ENCODE measurements at places on chromosomes 7 and 10.

- DNase-seq: no peak
Observed at GRCh38 chr7:20190560-20191390, 26.4 kb downstream of the MACC1 start.

- DNase-seq: no peak
Observed at GRCh38 chr7:44155191-44156185, 14.4 kb upstream of the MYL7 start.

DNA sequence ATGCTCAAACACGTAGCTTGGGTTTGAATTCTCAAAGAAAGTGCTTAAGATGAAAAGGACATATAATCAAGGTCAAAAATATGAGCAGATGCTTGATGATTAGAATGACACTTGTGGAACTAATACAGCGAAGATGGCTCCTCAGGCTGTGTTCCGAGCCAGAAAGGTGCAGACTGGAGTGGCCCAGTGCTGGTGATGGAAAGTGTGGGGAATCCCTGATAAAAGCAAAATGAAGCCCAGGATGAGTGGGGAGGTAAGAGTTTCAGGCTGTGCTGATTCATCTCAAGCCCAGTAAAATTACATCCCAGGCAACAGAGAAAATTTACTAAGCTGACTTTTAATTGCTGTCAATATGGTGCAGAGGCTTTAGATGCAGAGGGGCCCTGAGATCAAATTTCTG lies 77.8 kb upstream of the IKZF1 start:
- DNase-seq: no peak

DNA sequence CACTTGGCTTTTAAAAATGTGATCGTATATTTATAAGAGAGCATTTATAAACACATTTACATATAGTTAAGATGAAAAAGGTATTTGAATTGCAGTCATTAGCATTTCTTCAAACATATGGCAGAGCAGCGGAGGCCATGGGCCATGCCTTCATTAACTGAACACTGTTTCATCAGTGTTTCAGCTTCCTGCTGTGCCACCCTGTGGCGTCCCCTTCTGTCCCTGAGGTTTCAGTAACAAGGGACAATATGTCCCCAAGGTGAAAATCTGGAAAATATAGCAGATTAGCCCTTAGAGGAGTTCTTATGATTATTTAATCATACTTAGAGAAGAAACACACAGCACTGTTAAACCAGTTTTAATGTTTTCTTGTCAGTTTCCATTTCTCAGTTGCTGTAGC lies 577.8 kb downstream of the ETV1 start:
- no peak for DNase-seq

GRCh38 chr7:47317487-47317886 lies 264.4 kb downstream of the TNS3 start:
- no peak for DNase-seq

DNA sequence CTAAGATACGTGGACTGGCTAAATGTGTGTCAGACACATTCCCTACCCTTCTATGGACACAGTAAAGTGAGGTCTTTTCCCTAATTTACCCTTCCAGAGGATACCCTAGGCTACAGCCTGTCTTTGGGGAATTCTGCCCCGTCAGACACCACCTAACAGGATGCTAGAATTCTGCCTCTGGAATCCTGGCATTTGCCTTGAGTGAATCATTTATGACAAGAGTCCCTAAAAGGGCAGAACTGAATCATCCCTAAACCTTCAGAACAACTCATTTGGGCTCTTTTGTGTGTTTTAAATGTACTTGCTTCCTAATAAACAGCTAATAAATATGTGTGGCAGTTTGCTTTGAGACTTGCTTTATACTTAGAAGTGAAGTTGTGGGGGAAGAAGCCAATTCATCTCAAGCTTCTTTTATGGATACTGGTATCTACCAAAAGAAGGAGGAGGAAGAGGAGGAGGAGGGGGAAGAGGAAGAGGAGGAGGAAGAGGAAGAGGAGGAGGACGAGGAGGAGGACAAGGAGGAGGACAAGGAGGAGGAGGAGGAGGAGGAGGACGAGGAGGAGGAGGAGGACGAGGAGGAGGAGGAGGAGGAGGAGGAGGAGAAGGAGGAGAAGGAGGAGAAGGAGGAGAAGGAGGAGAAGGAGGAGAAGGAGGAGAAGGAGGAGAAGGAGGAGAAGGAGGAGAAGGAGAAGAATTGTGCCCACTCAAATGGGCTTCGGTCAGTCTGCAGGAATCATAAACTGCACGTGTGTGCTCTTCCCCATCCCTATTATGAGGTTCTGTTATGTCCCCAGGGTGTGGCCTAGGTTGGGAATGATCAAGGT lies 27.1 kb downstream of the PARP12 start:
- peak; percentile 14 for DNase-seq

DNA sequence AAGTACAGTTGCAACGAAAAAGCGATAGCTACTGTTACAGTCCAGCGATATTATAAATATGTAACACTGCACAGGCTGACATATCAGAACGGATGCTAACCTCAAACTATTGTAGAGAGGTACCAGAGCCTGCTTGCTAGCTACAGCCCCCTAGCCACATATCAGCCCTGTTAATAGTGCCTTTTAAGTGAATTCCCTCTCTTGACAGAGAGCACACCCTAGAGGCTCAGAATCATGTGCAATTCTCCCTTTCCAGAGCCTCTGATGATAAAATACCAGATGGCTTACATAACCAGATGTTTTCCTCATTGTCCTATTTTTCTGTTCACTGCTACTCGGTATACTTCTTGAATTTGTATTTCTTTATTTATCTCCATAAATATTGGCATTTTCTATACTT lies 960.7 kb upstream of the CELF2 start:
- DNase-seq: no peak

DNA sequence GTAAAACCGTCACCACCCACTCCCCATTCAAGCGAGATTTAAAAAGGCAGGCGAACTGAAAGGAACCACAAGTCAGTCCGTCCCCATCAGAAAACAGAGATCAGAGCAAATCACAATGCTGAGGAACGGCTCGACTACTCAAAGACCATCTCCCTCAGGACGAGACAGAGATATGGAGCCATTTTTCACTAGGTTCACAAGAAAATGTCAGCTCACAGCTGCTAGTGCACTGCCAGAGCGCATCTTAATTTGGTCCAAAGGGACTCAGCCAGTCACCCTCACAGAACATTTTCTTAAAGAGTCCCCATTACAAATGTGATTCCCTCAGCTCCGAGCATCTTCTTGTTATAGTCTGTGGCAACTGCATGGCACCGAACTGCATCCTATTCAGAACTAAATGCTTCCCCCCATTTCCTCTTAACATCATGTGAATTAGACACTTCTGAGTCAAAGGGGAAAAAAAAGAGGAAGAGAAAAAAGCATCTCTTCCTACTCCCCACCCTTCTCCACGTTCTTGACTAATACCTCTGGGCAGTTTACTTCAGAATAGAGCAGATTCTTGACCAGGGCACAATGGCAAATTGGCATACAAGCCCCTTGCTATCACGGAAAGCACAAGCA lies 683.9 kb downstream of the MAGI2 start:
- no peak for DNase-seq

DNA sequence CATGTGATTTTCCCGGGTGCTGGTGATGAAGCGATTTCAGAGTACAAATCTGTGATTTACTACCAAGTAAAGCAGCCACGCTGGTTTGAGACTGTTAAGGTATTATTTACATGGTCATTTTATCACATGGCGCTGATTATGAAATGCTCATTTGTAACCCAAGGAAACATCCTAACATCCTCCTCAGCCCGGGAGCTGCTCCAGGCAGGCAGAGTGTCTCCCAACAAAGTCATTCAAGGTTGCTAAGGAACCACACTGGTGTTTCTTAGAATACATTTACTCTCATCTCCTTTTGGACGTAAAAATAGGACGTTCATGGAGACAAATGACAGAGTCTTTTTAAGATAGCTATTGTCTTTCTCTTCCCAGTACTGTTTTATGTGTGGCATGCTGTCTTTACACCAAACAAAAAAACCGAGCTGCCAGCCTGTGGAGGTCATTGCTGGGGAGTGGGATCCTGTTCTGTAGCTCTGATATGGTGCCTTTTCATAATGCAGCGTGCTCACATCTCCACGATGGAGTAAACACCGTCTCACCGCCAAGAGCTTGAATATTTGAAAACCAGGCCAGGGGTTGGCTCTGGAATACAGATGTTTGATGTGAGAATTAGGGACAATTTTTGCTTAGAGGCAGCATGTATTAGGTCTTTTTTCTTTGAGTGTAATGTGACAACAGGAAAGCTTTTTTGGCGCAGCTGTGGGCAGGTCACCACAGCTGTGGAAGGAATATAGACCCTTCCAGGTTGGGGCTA lies 119.6 kb downstream of the DOCK1 start:
- DNase-seq: no peak

DNA sequence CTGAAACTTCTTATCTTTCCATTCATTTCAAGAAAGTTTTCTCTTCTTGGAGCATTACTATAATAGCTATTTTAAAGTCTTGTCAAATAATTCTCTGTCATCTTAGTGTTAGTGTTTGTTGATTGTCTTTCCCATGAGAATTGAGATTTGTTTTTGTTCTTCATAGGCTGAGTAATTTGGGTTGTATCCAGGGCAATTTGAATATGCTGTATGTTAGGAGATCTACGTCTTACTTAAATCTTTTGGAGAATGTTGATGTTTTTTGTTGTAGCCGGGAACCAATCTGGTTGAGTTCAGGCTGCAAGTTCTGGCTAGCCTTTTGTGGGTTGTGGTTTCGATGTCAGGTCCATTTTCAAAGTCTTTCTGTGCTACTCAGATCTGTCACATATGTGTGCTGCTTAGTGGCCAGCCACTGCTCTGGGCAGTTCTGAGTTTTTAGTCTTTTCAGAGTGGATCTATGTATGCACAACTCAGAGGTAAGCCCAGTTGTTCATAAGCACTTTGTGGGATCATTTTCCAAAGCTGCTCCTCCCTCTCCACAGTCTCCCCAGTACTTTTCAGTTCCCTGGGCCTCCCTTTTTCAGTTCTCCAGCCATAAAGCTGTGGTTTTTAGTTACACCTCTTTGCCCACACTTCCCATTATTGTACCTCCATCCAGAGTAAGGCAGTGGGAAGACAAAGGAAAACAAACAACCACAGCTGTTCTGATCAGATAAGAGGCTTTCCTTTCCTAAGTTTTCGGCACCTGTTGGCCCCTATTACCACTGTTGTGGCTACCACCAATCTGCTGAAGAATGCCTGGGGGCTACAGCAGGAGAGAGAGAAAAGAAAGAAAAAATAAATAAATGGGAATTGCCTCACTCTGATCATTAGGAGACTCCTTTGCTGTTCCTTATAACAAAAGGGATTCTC lies 4.7 kb upstream of the CCNJ start:
- DNase-seq: no peak

GRCh38 chr10:79203833-79204232 lies 135.1 kb downstream of the ZMIZ1 start:
- DNase-seq: no peak

DNA sequence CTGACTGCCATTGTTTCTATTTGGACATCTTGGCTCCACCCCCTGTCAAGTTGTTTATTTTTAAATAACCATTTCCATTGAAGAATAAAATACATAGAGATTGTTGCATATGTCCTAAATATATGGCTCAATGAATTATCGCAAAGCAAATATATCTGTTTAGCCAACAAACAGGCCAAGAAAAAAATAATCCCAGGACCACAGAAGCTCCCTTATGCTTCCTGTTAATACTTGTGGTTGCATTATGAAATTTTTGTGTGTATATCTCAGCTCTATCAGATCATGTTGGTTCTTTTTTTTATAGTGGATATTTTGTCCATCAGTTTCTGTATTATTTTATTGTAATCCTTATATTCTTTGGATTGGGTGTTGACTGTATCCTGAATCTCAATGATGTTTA lies 53.4 kb upstream of the CYP2C8 start:
- DNase-seq: no peak

DNA sequence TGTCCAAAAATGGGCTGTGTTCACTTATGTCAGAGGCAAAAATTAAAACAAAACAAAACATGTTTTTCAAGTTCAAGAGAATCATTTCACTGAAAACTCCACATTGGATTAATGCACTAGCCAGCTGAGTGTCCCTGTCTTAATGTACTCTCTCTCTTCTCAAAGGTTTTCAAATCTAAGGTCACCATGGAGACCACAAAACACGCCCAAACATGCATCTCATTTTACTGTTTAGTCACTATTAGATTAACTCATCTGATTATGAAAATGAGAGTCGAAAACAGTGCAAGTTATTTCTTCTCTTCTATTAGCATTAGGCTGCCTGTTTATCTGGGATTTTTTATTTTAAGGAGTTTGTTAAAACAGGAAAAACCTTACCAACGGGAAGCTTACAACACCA lies 70.8 kb upstream of the ASAH2 start:
- DNase-seq: no peak

- no peak for DNase-seq
Observed at GRCh38 chr7:80097756-80098155, 36.9 kb upstream of the GNAI1 start.

- DNase-seq: no peak
Observed at GRCh38 chr7:47561715-47562446, 20.0 kb downstream of the TNS3 start.

DNA sequence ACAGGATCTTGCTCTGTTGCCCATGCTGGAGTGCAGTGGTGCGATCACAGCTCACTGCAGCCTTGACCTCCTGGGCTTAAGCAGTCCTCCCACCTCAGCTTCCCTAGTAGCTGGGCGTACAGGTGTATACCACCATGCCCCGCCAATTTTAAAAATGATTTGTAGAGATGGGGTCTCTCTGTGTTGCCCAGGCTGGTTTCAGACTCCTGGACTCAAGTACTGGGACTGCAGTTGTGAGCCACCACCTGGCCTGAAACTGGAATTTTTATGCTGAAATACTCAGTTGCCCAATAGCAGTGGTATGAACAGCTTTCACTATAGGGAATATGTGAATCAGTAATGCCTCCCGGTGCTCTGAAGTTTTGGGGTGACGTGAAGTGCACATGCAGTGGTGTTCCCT lies 7.6 kb downstream of the ZRANB1 start:
- DNase-seq: no peak

GRCh38 chr10:119020627-119020946 lies 8.9 kb upstream of the NANOS1 start:
- no peak for DNase-seq

DNA sequence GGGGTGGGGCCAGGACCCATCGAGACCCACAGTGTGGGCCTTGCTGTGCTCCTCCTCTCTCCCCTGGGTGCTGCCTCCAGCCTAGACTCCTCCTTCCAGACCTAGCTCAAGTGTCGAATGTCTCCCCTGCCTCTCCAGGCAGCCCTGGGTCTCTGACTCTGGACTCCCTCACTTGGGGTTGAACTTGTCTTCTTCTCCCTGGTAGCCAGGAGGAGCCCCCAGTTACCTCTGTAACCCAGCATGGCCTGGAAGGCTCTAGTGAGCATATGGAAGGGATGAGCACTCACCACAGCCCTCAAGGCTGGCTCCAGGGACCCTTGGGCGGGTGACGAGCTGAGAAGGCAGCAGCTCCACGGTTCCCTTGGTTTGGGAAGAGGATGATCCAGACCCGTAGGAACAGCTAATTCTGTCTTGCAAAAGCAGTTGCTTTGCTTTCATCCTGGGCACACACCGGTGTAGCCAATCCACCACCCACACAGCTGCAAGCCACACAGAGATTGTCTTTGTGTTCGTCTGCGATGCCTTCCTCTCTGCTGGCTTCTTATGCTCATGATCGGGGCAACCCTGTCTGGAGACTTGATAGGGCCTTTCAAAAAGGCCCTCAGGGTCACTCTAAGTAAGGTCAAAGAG lies 52.3 kb upstream of the ANTXRL start:
- no peak for DNase-seq
